ENCODE measurements at places on chromosomes 1 and 21.

DNA sequence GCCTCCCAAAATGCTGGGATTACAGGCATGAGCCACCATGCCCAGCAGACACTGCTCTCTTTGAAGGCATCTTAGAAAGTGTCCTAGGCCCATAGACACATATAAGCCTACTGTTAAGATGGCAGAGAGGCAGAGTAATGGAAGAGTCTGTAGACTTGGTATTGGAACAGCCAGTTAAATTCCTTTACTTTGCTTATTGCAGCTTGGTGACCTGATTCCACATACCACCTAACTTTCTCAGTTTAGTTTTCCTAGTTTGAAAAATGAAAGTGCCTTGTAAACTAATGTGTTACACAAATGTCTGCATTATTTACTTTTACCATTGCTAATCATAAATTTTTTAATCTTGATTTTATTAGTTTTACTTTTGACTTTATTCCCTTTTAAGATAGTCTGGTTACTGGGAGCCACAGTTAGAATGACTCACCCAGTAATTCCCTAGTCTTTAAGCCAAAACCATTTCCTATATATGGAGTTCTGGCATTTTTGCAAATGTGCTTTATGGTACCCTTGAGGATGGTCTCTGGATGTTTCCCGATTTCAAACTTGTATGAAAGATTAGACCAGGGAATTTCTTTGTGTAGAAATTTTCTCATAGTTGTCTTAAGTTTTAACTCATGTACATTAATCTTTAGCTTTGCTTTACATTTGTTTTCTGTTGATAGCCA, 6.4 kb downstream of the SMAP2 start:
- DNase-seq, result peak; percentile 77

DNA sequence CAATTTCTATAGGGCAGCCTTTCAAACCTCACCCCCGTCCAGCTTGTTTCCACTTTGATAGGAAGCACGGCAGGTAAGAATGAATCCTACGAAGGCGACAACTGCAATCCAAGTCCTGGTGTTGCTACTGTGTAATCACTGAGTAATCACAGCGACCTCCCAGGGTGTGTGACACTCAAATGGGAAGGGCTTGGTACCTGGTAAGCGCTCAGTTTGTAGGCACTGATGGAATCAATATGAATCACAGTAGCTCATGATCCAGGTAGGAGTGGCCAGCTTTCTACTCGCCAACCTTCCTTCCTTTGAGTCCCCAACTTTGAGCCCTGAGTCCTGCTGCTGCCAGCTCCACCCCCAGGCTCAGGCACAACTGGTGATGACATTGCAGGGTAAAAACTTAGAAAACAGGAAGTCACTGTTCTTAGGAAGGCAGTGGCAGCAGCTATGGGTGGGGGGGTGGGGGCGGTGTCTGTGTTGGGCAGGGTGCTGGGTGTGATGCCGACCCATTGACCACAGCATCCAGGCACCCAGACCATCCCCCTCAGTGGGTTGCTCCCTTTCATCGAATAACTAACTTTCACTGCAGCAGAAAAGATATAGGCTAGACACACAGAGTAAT, 70.7 kb downstream of the CD247 start:
- DNase-seq, result no peak

DNA sequence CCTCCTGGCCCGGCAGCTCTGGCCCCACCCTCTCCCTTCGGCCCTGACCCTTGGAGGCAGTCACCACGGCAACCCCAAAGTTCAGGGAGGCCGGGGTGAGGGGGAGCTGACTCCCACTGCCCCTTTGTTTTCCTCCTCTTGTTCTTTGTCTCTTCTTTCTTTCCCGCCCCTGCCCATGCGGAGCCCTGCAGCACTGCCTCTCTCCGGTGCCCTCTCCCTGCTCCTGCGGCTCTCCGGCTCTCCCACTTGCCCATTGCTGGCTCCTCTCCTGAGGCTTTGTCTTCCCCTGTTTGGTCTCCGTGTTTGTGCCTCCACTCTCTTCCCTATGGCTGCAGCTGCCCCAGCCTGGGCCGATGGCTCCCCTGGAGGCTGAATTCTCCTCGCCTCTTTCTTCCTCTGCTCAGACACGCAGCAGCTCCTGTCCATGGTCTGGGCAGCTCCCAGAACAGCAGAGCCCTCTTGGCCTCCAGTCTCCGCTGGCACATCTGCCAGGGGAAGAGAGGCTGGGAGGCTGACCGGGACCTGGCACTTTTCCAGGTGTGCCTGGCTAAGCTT, 5.8 kb downstream of the CELSR2 start:
- no peak for DNase-seq

GRCh38 chr1:119308130-119308700, 60.4 kb upstream of the HAO2 start:
- DNase-seq, result no peak

- no peak for DNase-seq
Measured at GRCh38 chr1:167052389-167052788, 37.8 kb downstream of the GPA33 start.

GRCh38 chr1:206037581-206037980, 13.9 kb upstream of the CTSE start:
- no peak for DNase-seq

GRCh38 chr1:98405581-98406074, 255.9 kb upstream of the SNX7 start:
- DNase-seq, result no peak

Measured in AG10803 (cell line).